Endodermal cell (in vitro differentiated cells): ENCODE measurements at places on chromosomes 12 and 14. TPM values are rescaled to one million over a fixed set of nuclear protein-coding genes. Genes with fewer than 3 reads are reported as not detected.

- DNase-seq, result no peak
Measured at GRCh38 chr14:49691031-49691430, 1.9 kb upstream of the KLHDC1 start.

- no peak for DNase-seq
Measured at GRCh38 chr14:51081712-51082111, 13.2 kb downstream of the TRIM9 start.

DNA sequence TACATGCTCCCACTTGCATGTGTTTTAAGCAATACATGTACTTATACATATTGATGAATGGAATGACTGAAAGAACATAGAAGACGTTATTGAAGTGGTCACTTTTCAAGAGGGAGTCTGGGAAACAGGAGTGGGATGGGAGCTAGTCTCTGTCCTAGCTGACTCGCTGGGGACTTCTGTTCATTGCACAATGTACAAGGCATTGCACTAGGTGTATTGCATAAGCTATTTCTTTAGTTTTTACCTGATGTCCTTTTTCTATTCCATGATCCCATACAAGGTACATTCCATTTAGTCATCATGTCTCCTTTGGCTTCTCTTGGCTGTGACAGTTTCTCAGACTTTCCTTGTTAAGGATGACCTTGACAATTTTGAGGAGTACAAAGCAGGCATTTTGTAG is 4.0 kb upstream of the MYO1H start:
- no peak for DNase-seq

DNA sequence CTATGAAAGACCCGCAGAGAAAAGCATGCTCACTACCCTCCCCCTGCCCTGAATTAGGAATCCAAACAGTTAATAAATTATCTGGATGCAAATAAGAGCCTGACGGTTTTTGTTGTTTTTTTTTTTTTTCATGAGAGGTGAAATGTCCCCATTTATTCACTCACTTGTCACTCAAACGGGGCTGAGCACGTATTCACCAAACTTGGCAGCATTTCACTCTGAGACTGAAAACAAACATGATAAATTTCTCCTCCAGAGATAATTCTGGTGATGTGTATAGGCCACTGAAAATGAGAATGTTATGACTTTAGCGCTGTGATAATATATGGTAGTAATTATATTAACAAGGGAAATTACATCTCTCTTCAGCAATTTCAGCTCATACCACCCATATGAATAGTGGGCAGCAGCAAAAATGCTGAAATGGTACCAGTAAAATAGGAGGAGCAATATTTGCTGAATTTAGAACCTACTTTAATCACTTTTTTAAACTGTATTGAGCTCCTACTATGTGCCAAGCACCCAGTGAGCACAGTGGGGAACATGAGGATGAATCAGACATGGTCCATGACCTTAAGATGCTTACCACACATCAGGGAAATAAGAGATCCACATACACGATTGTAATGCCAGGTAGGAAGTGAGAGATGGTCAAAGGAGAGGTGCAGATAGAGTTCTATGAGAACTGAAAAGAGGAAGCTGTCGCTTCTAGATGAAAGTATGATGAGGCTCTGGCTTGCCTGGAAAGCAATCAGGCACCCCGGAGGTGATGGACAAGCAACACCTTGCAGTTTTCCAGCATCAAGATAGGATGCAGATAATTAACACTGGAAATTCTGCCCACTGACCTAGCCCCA is 286.5 kb upstream of the TMPO start:
- DNase-seq, result no peak

- no peak for DNase-seq
Measured at GRCh38 chr12:62613081-62613480, 146.5 kb downstream of the MON2 start.

- no peak for DNase-seq
Measured at GRCh38 chr14:71745072-71745471, 187.2 kb upstream of the RGS6 start.

- DNase-seq, result no peak
Measured at GRCh38 chr12:78414071-78414470, 450.5 kb upstream of the SYT1 start.

DNA sequence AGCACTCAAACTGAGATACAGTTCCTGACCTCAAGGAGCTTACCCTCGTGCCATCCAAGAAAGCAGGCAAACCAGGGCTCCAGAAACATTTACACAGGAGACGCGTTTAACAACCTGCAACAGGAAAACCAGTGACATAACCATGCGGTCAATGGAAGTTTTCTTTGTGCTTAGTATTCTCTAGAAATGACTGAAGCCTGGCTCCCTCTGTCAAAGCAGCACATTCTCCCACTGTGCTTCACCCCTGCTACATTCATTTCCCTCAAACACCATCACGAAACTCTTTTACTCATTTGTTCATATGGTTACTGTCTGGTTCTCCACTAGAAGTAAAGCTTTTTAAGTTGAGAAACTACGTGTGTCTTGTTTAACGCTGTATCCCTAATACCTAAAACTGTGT is 161.3 kb upstream of the CCND2 start:
- DNase-seq, result no peak

DNA sequence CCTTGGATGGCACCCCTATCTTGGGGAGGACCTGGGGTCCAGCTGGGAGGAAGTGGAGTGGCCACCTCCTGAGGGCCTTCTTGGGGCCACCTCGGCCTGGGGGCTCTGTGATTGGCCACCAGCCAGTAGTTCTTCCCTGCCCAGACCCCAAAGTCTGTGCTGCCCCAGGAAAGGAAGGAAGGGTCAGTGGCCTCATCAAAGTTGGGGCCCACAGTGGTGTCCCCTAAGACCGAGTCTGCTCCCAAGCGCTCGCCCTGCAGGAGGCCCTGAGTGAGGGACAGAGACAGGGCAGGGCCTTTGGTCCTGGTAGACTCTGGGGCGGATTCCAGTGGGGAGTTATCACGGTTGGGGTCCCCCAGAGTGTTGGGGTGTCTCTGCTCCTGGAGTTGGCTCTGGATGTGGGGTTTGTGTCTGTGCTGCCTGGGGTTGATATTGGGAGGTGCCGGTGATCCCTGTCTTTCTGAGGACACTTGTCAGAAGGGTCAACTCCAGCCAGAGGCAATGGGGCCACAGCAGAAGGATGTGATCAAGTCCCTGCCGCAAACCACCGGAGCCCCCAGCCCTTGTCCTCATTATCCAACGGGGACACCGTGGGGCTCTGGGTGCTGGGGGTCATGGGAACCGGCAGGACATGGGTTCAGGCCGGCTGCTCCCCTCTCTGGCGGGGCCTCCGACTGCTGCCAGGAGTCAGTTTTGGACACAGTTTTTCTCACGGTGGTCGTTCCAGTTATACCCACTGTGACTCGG is 364.3 kb downstream of the TMEM121 start:
- peak; percentile 11 for DNase-seq

DNA sequence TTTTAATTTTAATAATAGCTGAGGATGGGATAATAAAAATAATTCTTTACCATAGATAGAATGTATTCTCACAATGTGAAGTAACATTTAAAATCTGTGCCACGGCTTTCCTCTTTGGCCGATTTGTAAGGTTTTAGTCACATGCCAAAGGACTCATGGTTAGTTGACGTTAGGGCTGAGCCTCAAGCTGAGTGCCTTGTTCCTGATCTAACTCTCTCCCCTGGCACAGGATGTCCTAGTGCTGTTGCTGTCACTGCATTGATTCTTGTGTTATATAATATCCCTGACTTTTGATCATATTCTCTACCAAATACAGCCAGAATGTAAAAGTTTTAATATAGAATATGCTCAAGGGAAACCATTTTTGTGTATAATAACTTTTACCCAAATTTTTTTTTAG is 144.3 kb downstream of the PELI2 start:
- no peak for DNase-seq

DNA sequence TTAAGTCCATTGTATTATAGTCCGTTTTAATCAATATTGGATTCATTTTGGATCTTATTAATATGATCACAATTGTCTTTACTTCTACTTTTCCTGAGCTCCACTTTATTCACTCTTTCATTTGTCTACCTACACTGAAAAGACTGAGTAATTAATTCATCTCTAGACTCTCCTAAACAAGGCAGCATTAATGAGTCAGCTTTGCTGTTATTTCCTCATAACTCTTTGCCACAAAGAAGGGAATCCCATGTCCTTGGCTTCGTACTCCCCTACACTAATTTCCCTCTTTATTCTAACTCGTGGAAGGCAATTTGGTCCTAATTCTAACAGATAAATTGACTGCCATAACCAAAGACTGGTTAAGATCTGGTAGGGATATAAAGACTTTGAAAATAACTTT is 91.9 kb downstream of the ARMH4 start:
- no peak for DNase-seq

- DNase-seq, result no peak
Measured at GRCh38 chr12:126685636-126686035, 1581.3 kb upstream of the TMEM132C start.

DNA sequence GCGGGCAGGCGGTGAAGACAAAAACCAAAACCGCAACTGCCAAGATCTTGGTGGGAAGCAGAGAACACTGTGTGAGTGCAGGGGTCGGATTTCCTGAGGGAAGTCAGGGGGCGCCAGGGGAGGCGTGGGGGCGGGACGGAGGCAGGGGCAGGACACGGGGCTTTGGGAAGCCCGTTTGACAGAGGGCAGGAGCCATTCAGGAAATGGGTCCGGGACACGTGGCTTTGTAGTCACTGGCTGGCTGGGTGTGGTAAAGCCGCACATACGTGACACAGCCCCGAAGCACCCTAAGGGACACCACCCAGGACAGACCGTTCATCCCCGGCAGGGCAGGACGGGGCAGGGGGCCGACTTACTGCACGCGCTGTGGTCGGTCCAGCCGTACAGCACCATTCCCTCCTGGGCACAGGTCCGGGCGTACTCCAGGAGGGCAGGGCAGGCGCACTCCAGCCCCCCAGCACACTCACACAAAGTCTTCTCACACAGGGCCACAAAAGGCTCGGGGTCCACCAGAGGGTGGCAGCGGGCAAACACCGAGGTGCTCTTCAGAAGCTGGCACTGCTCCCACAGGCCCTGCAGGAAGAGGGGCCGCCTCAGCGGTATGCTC is 49.4 kb downstream of the VWF start:
- DNase-seq, result peak; percentile 67

The NT5DC3 gene
- total RNA-seq, result 22.7 and 24.2 TPM in 2 replicates

The PRPF39 gene
- total RNA-seq, result 50.5 and 50.7 TPM in 2 replicates

The TTC6 gene
- total RNA-seq, result 10.8 and 11.0 TPM in 2 replicates

The IAPP gene
- not detected in 3 replicates for total RNA-seq

The SPIC gene
- total RNA-seq, result not detected in 2 replicates

The SERPINA1 gene
- not detected in 2 replicates for total RNA-seq

The CLEC4A gene
- 0.38 and 0.53 TPM in 2 replicates for total RNA-seq

The GPR84 gene
- not detected in 3 replicates for total RNA-seq

The CLEC9A gene
- total RNA-seq, result not detected in 2 replicates
